ENCODE measurements at places on chromosomes 12 and 14.

DNA sequence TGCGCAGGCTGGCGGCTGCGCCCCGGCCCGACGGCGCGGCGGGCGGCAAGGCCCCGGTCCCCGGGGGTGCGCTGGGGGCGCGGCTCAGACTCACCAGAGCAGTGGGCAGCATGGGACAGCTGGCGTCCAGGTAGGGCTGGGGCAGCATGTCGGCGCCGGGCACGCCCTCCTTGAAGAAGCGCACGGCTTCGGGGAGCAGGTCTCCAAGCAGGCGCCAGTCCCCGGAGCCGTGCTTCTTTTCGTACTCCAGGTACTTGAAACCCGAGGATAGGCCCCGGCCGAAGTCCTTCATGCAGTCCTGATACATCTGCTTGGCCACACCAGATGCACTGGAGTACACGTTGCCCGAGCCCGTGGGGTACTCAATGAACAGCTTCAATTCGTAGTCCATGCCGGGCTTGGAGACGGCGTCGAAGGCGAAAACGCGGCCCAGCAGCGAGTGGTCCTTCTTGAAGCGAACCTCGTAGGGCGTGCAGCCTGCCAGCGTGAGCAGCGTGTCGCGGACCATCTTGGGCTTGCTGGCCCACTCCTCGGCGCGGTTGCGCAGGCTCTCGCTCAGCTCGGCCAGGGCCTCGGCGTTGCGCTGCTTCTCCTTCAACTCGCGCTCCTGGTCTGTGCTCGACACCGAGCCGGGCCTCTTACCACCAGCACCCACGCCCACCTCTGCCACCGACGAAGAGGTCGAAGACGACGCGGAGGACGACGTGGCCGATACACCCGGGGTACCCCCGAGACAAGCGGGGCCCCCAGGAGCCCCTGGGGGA is 2.2 kb downstream of the IRF2BPL start:
- DNase-seq: peak; percentile 82

DNA sequence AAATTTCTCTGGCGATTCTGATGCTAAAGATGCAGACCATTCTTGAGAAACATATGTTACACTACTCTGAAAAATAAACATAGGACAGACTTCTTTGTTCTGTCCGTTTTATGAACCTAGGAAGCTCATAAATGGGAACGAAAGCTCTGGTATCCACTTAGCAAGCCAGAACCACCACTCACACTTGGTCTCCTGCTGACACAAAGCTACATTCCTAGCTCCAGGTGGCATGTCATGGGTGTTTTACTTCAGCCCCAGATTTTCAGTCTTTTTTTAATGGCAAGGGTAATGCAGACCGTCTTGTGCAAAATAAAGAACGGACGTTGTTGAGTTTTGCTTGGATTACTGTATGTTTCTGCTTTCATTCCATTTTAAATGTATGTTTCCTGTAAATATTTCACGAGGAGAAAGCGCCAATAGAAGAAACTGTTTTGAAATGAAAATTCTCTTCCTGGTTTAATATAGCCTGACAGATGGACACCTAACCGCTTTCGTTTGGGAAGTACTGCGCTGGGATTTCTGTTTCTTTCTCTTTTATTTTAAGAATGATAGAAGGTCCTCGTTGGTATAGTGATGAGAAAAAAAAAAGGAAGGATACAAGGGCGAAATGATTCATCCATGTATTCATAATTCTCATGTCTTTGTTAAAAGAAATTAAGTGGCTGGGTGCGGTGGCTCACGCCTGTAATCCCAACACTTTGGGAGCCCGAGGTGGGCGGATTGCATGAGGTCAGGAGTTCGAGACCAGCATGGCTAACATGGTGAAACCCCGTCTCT is 871 bp upstream of the COQ5 start:
- no peak for DNase-seq

GRCh38 chr14:50784683-50785456 is 46.1 kb downstream of the NIN start:
- DNase-seq: peak; percentile 66

GRCh38 chr12:128570191-128571065 is 253.3 kb downstream of the SLC15A4 start:
- DNase-seq: no peak

GRCh38 chr12:67893022-67893580 is 96.1 kb upstream of the IFNG-AS1 start:
- DNase-seq: no peak

DNA sequence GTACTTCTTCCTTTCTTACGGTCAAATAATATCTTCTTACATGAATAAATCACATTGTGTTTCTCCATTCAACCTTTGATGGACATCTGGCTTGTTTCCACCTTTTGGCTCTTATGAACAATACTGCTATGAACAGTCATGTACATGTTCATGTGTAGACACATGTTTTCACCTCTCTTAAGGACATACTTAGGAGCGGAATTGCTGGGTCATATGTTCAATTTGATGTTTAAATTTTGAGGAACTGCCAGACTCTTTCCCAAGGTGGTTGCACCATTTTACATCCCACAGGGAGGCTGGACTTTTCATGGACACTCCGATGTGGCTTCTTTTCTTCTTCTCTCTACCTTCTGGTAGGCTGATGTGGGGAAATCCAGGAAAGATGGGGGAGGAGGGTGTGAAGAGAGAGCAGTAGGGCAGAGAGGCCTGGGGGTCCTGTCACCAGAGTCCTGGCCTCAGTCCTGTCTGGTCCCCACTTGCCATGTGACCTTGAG is 16.8 kb downstream of the LGMN start:
- no peak for DNase-seq

GRCh38 chr12:14422516-14423230 is 57.2 kb downstream of the ATF7IP start:
- DNase-seq: no peak

GRCh38 chr12:112463478-112463877 is 44.7 kb downstream of the PTPN11 start:
- DNase-seq: no peak

DNA sequence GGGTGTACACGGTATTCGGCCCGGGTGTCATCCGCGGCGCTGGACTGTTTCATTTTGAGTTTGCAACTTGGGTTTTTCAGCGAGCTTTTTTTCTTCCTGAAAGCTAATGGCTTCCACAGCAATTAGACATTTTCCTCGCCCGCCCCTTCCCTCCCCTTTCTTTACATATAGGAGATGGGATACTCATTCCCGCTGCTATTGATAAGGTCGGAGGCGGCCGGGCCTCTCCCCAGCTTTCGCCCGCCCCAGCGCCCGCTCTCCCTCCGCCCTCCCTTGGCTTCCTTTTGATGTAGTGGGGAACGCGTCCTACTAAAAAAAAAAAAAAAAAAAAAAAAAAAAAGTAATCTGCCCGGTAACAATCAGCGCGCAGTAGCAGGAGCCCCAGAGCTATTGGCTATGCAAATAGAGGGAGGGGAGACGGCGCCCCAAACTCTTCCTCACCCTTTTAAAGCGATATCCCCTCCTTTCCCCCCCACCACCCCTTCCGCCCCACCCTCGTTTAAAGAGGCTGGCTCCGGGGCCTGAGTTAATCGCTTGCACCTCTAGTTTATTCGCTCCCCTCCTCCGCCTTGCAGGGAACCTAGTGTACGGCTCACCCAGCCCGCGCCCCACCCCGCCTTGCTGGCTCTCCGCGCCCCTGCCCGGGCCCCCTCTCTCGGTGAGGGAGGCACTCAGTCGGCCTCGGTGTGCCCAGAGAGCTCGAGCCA is 1.7 kb upstream of the CCND2 start:
- peak; percentile 77 for DNase-seq

- DNase-seq: no peak
Measured at GRCh38 chr14:105030836-105031396, 10.0 kb upstream of the CDCA4 start.

DNA sequence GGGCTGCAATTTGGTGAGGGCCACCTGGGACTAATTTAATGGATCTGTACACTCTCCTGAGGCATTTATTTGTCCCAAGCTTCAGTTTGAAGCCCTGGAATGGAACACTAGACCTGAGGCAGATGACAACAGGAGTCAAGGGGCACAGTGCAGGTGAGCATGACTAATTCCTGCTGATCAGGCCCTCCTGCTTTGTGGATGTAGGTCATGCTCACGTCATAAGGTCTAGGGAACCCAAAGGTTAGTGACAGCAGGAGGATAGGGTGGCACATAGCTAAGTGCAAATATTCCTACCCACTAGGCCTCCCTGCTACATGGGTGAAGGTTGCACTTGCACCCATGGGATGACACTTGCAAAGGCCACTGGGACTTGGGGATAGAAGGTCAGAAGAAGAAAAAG is 30.8 kb downstream of the SDR9C7 start:
- no peak for DNase-seq
